ENCODE measurements at places on chromosomes 1 and 21.

DNA sequence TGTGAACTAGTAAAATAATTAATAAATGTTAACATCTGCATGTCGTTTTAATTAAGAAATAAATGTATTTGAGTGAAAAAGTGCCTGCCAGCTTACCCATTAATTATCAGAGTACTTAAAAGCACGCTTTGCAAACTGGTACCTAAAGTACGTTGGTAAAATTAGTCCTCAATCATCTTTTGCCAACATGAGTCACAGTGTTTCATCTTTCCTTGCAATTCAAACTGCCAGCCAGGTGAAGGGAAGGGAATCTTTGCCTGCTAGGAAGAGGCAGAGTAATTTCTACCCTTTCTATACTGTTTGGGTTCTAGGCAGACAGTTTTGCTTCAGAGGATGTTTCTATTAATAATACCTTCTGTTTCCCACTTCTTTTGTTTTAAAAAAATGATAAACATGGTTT lies 57.2 kb upstream of the CNIH3 start:
- no peak for DNase-seq

GRCh38 chr1:198528364-198528763 lies 12.1 kb downstream of the ATP6V1G3 start:
- DNase-seq, result no peak

GRCh38 chr1:62706985-62707743 lies 19.0 kb upstream of the DOCK7 start:
- no peak for DNase-seq

GRCh38 chr1:117636637-117637425 lies 31.0 kb downstream of the TENT5C start:
- no peak for DNase-seq

Measured in G401 (cell line).